Muscle of back (tissue), 13 donors: ENCODE measurements at places on chromosomes 13 and 19.

GRCh38 chr19:50022823-50023222 is 2.3 kb downstream of the VRK3 start:
- DNase-seq = no peak

DNA sequence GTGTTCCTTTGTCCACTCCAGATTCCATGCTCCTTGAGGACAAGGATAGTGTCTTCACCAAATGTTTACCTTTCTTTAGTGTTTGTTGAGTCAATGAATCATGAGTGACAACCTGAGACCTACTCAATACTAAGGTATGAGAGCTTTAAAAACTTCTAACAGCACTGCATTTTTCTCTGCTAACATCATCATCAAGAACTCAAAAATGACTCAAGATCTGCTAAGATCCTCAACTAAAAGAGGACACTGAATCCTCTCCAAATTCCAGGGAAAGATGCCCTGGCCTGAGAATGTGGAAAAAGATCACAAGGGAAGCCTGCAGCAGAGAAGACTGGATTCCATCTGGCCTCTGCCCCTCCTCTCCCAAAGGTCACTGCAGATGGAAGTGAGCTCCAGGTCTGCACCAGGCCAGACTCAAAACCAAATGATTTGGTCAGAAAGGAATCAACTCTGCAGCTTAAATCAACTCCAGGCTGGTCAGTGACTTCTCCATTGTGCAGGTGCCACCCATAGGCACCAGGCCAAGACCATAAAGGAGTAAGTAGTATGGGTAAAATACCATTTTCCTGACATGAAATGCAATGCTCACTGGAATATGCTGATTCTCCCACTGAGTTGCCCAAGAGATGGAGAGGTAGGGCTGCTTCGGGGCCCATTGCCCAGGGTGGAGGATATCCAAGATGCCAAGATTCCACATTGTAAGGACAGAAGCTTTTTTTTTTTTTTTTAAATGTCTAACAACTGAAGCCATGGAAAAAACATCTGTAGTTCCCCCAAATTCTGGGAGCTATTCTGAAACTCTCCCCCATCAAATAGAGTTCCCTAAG is 89.5 kb upstream of the DOCK9 start:
- DNase-seq = no peak

GRCh38 chr13:92963029-92963428 is 263.6 kb upstream of the GPC6 start:
- DNase-seq = no peak

DNA sequence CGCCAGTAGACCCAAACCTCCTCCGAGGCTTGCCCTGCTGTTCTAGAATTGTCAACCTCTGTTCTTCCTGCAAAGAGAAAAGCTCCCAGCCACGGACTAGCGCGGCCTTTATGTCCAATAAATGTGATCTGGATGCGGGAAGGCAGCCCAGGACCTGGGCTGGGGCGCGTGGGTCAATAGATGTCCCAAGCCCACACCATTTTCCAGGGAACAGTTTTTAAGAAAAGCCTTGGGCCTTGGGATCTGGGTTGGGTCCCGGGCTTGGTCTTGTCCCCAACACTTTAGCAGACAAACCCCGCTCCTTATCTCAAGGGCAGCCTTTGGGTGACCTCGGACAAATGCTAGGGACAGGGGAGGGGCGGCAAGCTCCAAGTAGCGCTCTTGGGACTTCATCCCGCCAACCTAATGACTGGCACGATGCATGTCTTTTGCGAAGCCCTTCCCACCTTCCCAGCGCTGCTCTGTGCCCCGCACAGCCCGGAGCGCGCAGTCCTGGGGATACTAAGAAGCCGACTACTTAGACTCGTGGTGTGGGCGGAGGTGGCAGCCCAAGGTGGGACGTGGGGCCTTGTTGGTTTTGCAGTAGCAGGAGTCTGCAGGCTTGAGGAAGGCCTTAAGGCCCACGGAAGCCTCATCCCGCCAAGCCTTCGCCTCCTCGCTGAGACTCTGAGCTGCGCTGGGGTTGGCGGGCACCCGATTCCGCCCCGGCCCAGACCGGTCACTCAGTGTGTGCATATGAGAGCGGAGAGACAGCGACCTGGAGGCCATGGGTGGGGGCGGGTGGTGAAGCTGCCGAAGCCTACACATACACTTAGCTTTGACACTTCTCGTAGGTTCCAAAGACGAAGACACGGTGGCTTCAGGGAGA is 10.8 kb downstream of the SOX21 start:
- no peak for DNase-seq

DNA sequence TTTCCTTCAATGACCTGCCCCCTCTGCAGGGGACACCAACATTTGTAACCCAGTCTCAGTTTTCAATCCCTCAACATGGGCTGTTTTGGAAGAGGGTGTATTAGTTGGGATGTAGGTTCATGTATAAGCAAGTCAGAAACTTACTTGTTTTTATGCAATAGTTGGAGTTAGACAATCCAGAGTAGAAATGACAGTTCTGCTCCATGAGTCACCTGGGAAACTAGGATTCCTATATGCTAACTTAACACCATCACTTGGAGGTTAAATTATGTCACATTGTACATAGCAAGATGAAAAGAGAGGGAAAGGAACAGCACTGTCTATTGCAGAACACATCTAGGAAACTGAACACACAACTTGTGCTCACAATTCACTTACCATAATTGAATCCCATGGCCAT is 436.4 kb downstream of the RFC3 start:
- no peak for DNase-seq

GRCh38 chr13:57918913-57919312 is 287.4 kb downstream of the PCDH17 start:
- no peak for DNase-seq

DNA sequence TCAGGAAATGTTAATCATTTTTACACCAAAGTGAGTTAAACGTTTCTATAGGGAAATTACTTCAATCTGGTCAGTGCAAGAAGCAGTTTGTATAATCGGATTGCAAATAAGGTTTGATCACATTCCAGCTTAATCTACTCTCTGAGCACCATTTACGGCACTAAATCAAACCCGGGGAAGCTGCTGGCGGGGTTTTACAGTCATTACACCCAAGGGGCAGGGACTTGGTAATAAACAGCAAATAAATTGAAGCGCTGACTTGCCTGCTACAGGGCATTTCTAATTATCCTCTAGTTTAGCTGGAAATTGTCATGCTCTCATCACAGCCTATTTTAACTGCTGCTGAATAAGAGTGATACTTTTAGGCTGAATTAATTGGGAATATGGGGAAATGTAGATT is 152.1 kb upstream of the SOX21 start:
- DNase-seq = no peak

- DNase-seq = no peak
Measured at GRCh38 chr13:73074014-73074413, 15.2 kb downstream of the KLF5 start.

GRCh38 chr13:33349986-33350826 is 64.7 kb upstream of the STARD13 start:
- DNase-seq = peak; percentile 91
